Stimulated activated CD4-positive, alpha-beta T cell treated with anti-CD3 and anti-CD28 coated beads, TNF-alpha, amount 100 ng/mL, for 48 hours (primary cell): ENCODE measurements at places on chromosomes 5 and 9.

GRCh38 chr5:129445379-129445778 lies 14.7 kb upstream of the ADAMTS19 start:
- DNase-seq, result no peak

DNA sequence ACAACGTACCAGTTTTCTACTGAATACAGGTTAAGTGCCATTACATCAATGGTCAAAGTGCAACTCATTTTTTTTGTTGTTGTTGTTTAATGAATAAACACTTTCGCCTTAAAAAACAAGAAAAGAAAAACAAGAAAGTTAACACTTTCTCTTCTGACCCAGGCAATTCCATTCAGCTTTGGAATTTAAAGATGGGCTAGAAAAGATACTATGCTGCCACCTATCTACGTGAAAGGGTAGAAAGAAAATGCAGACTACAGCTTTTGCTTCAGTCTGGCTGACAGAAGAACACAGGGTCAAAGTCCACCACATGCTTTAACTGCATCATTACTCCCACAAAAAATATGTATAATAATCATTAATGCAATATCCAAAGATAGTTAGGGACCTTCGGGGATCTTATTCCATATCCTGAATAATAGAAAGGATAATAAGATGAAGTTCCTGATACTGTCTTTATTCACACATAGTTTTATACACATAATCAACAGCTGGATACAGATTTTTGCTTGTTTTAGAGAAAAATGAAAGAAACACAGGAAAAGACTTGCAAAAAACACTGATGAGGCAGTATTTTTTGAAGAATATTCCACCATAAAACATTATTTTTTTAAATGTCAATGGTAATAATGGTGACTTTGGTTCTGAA lies 40.4 kb downstream of the ZDHHC21 start:
- no peak for DNase-seq

DNA sequence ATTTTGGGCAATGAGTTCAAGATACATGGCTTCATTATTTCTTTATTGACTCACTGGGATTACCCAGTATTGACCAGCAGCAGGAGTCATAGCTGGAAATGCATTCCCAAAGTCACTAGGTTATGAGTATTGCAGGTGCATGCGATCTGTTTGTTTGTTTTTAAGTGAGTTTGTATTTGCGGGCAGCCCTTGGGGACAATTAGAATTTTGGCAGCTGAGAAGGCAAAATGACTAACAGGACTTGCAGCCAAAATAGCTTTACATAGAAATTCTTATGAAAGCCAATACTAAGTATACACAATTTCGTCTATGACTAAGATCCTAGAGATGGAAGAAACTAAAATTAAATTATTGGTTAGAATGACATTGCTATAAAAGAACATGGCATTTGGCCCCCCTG lies 18.1 kb upstream of the RGMB start:
- DNase-seq, result no peak

DNA sequence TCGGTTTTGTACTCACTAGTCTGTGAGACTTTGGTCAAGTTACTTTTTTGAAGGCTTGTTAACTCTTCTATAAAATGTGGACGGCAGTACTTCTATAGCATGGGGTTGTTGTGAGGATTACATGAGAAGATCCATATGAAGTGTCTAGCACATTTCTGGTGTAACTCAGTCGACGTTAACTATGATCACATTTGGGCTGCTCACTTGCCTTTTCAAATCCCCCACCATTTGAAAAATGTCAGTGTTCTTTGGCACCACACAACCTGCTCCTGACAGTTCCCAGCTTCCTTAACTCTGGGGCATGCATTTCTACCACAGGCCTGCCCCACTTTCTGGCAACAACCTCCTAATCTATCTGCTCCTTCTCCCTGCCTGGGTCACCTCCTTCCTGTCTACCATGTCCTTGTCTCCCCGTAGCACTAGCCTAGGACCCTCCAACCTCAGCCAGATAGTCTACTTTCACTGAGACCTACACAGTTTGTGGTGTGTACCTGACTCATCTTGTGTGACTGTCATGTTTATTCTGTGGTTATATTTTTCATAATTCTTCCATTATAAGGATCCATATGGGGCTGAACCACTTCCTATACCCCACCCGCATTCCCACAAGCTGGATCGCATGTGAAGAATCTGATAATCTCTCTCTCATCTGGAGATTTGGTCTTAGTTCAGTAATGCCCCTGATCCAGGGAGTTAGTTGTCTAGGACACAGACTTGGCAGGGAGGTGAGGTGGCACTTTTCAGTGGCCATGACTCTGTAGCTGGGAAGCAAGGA lies 30.2 kb upstream of the BASP1 start:
- no peak for DNase-seq

DNA sequence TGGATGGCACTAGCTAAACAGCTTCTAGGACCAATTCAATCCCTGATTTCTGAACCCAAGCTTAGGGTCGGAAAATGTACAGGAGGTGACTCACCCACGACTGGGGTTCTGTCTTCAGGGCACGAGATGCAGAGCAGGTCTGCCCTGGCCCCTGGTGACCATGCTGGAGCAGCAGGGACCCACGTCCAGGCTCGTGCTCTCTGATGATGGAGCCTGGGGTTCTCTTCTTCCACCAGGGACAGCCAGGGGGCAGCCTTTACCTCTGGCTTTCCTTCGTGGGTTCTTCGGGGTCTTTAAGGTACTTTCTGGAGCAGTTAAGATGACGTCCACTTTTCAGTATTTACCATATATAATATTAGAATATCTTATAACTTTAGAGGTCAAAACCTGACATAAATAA lies 2.1 kb downstream of the CFAP77 start:
- no peak for DNase-seq

- no peak for DNase-seq
These were observed 15.8 kb upstream of the FCHO2 start for GRCh38 chr5:72940082-72940481.

DNA sequence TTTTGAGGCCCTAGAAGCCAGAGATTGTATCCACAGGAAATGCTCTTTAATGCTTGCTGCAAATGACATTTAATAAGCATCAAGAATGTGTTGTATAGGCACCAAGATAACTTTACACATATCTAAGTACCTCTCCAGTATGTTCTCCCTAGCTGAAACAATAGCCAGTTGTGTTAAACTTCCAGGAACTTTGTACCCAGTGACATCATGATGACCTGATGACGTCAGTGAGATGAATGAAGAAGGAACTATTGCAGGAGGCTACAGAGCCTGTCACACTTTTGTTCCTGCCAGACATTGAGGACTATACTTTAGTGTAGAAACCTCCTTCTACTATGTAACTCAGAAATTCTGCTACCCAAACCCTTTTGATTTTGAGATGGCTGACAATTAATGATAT lies 129.8 kb downstream of the CD180 start:
- DNase-seq, result no peak

DNA sequence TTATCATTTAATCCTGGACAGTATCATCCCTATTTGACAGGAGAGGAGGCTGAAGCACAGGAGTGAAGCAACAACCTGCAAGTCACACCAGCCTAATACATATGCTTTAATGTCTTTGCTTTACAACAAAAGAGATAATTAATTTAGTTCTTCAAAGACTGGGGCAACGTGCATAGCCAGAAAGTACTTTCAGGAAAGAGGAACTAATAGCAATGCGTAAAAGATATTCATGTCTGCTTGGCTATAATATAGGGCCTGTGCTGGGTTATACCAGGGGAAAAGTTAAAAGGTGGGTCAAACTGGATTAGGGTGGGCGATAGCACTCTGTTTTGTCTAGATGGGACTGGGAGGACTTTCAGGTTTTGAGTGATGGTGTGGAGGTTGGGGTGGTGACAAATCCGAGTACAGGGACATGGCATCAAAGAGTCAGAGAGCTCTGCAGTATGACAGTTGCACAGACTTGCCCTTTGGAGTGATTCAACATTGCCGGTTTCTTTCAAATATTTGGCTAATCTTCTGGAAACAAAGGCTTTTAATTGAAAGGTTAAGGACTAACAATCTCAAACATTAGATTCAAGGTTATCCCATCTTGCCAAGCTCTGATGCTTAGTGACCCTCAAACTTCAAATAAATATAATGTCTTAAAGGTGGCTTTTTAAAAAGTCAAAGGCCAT lies 11.9 kb downstream of the DAB2 start:
- no peak for DNase-seq

GRCh38 chr5:129406440-129406839 lies 53.7 kb upstream of the ADAMTS19 start:
- DNase-seq, result no peak

- DNase-seq, result no peak
These were observed 121.0 kb upstream of the RGS7BP start for GRCh38 chr5:64384765-64385164.

GRCh38 chr5:145293716-145294115 lies 541.4 kb downstream of the PRELID2 start:
- DNase-seq, result no peak

DNA sequence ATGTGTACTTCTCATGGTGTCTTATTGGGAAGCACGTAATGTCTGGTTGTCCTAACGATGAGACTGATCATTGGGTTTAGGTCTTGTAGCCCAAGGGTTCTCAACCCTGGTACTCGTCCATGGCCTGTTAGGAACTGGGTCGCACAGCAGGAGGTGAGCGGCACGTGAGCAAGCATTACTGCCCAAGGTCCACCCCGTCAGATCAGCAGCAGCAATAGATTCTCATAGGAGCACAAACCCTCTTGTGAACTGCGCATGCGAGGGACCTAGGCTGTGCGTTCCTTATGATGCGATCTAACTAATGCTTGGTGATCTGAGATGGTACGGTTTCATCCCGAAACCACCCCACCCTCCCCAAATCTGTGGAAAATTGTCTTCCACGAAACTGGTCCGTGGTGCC lies 33.5 kb downstream of the CNOT6 start:
- no peak for DNase-seq

DNA sequence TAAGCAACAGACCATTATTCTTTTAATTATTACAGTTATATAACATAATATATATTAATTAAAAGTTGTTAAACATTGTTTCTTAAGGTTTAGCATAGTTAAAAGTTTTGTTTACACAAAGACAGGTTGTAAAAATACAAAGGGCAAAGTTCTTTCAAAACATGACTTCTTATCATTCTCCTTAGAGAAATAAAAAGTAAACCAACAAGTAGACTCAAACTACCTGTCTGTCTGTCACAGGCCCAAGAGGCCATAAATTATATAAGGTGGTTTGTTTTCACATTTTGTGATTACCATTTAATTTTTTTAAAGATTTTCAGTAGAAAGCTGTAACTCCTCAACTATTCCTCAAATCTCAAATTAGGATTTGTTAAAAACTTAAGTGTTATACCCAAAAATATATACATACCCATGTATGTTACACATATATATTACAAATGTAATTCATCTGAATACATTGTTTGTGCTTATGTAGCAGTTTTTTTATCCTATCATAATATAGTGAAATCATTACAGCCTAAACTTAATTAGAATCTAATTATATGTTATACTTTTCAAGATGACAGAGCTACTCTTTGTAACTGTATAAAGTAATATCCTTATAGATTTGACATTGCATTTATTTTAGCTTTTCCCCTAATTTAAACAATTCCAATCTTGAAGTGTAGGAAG lies 93.8 kb upstream of the GRHPR start:
- DNase-seq, result no peak

GRCh38 chr5:56350597-56351170 lies 117.6 kb upstream of the ANKRD55 start:
- DNase-seq, result no peak

- no peak for DNase-seq
These were observed 202.7 kb downstream of the SPATA31D1 start for GRCh38 chr9:82191082-82191770.

- DNase-seq, result no peak
These were observed 626 bp downstream of the OR13C2 start for GRCh38 chr9:104604801-104605200.

DNA sequence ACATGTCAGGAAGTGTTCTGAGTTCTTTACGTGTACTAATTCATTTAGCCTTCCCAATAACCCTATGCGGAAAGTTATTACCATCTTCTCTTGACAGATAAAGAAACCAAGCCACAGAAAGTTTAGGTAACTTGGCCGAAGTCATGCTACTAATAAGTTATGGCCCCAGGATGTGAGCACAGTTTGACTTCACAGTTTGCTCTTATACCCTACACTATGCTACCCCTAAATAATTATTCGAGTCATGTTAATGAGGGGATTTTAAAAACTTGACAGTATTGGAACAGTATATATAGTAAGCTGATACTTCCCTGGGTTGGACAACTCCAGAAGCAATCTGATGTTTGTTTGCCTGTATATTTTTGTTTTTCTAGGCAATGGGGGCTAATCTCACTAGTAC lies 29.4 kb upstream of the PDCD1LG2 start:
- no peak for DNase-seq
